ENCODE measurements at places on chromosomes 3 and 15. TPM values are rescaled to one million over a fixed set of nuclear protein-coding genes. Genes with fewer than 3 reads are reported as not detected.
A peak's percentile ranks its signal among the peaks of the same experiment; 100 is the strongest.

DNA sequence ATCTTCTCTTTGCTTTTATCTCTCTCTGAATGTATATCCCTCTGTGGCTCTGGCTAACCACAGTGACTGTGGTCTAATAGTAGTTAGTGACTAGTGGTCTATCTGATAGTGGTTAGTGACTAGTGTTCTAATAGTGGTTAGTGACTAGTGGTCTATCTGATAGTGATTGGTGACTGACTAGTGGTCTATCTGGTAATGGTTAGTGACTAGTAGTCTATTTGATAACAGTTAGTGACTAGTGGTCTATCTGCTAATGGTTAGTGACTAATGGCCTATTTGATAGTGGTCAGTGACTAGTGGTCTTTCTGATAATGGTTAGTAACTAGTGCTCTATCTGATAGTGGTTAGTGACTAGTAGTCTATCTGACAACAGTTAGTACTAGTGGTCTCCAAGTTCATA lies 110.5 kb downstream of the MDFIC2 start:
- DNase-seq, result no peak

FANCD2OS gene
- not detected for polyA plus RNA-seq

DUOXA1 gene
- not detected for polyA plus RNA-seq

DNA sequence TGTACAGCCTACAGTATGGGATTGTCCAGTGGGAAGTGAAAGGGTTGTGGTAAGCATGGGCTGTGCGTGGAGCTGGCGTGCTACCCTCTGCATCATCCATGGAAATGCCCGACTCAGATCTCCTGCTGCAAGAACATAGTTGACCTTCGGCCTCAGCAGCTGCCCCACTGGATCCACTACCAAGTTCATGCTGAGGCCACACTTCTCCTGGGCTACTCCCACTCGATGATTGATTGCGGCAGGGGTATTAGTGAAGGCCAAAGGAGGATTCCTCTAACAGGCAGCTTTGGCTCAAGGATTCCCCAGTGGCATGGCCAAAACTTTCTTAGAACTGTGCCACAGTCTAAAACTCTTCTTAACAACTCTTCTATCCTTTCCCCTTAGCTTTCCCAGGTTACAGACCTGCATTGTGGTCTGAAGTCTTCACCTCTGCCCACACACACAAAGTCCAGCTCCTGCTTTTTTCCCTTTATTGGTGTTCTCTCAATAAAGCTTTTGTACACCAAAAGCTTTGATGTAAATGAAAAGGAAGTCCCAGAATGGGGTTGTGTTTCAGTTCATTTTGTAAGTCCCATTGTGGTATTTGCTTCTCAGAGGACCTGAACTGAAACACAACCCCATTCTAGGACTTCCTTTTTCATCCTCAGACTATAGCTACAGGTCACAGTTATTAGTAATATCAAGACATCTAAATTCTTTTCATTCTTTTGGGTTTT lies 4.9 kb upstream of the TBC1D5 start:
- no peak for DNase-seq

SERINC4 gene
- 1.2 TPM for polyA plus RNA-seq

GRCh38 chr15:72749700-72750099 lies 33.9 kb downstream of the ADPGK start:
- no peak for DNase-seq

GRCh38 chr3:23084367-23084766 lies 118.8 kb upstream of the UBE2E2 start:
- DNase-seq, result no peak

GRCh38 chr15:91253605-91254004 lies 153.5 kb downstream of the SV2B start:
- DNase-seq, result no peak

DNA sequence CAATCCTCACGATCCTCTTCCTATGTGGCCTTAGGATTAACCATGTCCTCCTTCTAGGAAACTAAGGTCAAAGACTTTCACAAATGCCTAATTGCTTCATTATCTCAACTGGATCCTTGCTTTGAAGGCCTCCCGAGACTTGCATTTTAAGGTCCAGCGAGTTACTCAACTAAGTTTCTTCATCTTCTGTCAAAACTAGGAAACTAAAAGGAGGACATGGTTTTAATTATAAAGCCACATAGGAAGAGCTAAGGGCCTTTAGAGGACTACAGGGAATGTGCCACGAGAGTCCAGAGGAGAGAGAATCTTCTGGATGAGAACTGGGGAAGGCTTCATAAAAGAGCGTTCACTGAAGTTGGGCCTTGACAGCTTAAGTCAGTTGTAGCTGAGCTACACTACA lies 87.8 kb upstream of the LPP start:
- no peak for DNase-seq

DNA sequence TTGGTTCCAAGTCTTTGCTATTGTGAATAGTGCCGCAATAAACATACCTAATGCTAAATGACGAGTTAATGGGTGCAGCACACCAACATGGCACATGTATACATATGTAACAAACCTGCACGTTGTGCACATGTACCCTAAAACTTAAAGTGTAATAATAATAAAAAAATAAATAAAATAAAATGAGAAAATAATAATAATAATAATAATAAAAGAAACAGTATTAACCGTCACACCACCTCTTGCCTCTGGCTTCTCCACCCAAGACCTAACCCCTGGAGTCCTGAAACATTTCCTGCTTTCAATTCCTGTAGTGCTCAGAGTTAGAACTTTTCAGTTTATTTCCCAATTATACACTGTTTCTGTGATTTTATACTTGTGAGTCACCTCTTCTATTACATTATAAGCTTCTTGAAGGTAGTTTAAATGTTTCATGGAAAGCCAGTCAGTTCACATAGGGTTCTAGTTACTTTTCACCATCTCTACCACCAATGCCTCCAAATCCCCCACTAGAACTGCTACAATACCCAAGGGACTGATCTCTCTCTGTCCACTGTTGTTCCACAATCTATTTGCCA lies 18.4 kb upstream of the GHSR start:
- no peak for DNase-seq

DNA sequence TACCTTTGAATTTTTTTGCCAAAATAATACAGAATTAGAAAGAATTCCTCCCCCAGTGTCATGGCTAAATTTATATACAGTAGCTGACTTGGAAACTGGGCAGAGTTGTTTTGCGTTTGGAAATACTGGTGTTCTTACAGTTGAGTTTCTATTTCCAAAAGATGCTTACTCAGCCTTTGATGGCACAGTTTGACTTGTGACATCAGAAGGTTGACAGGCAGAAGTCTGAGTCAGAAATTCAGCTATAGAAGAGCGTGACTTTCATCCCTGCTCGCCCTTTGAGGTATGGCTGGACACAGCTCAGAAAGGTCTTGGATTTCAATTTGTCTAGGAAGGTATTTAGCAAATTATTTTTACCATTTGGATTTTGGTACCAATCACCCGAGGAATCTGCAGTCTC lies 175.8 kb downstream of the VGLL4 start:
- no peak for DNase-seq

- DNase-seq, result no peak
Observed at GRCh38 chr3:67640023-67640660, 14.3 kb downstream of the SUCLG2 start.

GRCh38 chr3:124928333-124929202 lies 6.0 kb downstream of the MUC13 start:
- DNase-seq, result peak; percentile 68

- DNase-seq, result no peak
Observed at GRCh38 chr3:187063286-187064121, 75.8 kb downstream of the RPL39L start.

GRCh38 chr15:69414701-69415167 lies 585 bp downstream of the KIF23 start:
- peak; percentile 38 for DNase-seq

GRCh38 chr3:134427400-134428111 lies 53.3 kb upstream of the AMOTL2 start:
- DNase-seq, result no peak

- DNase-seq, result no peak
Observed at GRCh38 chr3:132659000-132659364, 627 bp downstream of the ACAD11 start.

- no peak for DNase-seq
Observed at GRCh38 chr3:178498871-178499270, 37.4 kb upstream of the KCNMB2 start.

DNA sequence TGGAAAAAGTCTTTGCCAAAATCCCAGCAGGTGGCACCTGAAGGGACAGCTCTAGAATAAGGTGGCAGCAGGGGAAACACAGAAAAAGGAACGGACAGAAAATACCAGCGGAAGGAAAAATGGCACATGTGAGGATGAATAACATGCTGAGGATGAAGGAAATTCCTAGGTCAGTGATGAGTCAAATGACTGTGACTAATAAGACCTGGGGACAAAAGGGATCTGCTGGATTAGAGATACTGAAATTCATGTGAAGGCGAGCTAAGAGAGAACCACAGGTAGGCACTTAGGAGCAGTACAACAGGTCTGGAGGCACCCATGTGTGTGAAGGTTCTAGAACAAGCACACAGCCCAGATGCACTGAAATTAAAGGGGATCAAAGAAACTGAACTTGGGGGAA lies 482.5 kb downstream of the FOXP1 start:
- no peak for DNase-seq

GRCh38 chr3:182686033-182686886 lies 107.0 kb upstream of the ATP11B start:
- no peak for DNase-seq

DNA sequence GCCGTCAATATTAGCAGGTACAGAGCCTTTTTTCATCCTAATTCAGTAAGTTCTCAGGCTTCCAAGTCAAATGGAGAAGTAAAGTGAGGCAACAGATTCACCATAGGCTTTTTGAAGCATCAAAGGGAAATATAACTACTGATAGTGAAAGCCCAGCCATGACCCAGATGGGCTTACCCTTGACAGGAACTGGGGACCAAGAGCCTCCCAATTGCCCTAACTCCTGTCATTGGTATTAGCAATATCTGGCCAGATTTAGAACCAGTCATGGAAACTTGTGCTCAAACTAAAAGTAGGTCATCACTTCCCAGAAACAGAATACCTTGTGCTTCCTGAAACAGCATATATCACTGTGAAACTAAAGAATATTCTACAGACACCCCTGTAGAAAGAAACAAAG lies 33.0 kb downstream of the NME9 start:
- DNase-seq, result no peak

DNA sequence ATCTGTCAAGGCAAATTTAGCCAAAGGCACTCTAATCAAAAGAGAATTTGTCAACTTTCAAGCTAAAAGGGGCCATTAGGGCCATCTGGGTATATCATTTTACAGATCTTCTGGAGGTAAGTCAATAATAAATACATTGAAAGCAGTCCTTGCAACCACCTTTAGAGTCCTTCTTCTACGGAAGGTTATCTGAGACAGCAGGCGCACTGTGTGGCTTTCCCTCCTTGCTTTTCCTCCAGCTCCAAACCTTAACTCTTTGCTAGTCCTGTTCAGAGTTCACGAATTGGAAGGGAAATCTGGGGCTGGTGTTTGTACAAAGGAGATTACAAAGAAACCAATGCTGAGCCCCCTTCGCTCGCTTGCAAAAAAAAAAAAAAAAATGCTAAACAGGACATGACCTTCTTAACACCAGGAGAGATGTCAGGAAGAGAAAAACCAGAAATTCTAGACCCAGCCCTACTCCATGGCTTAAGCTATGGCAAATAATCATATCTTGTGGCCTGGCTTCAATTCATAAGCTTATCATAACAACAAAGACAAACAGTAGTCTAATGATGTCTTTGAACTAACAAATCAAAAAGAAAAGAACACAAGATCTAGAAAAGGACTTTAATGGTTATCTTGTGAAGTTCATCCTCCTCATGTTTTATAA lies 215.7 kb downstream of the STT3B start:
- no peak for DNase-seq

DNA sequence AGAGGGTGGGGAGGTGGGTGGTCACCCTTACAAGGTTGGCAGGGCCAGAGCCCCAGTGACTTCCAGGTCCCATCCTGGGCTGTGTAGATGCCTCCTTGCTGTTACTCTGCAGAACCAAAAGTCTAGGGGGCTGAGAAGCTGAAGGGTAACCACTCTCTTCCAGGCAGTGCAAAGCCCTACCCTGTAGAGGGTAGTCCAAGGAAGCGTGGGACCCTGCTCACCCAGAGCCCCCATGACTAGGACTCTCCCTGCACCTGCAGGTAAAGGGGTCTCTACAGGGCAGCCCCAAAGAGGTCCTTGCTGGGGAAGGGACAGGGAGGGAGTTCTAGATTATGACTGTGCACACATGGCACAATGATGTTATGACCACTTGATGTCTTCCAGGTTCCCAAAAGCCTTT lies 14.2 kb downstream of the GHRL start:
- DNase-seq, result no peak

DNA sequence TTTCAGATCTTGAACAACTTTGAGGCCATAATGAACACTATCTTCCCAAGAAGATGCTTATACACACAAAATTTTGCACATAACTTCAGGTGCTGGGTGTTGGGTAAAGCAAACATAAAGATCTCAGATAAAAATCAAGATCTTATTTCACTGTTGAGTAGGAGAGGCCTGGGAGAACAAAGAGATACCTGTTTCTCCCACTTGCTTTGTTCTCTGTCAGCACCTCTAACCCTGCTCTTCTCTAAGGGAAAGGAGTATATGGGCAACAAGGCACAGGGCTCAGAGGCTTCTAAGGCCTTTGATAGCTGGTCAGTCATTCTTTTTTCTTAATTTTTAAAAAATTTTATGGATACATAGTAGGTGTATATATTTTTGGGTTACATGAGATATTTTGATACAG lies 3.6 kb upstream of the GK5 start:
- DNase-seq, result no peak

- no peak for DNase-seq
Observed at GRCh38 chr15:71167445-71168165, 52.3 kb downstream of the THSD4 start.

DNA sequence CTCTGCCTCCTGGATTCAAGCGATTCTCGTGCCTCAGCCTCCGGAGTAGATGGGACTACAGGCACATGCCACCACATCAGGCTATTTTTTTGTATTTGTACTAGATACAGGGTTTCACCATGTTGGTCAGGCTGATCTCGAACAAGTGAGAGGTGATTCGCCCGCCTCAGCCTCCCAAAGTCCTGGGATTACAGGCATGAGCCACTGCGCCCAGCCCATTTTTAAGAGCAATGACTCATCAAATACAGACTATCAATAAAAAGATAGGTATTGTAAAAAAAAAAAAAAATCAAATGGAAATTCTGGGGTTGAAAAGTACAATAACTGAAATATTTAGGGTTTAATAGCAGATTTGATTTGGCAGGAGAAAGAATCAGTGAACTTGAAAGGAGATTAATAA lies 129.0 kb downstream of the TJP1 start:
- DNase-seq, result no peak

CHRFAM7A gene
- polyA plus RNA-seq, result 1.6 TPM

GPR176 gene
- polyA plus RNA-seq, result 5.5 TPM

DNA sequence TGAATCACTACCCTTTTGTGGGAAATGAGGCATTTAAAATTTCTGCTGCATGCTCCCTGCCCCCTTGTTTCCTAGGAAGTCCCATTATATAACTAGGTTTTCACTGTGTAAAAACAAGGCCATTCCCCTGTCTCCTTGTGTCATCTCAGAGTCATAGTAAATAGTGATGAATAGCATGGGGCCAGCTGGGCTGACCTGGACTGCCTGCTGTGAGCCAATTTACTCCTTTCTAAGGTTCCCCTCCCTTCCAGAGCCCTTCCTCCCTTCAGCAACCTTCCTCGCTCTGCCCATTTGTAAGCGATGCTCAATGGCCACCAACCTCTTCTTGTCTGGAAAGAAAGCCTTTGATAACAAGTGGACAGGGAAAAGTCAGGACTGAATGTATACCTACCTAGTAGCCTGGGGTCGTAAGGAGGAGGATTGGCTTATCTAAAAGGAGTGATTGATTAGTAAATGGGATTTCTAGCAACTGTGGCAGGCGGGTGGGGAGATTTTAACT lies 11.7 kb downstream of the ITGA11 start:
- no peak for DNase-seq

GRCh38 chr15:58179206-58179605 lies 41.0 kb downstream of the AQP9 start:
- no peak for DNase-seq

GRCh38 chr15:83582381-83582780 lies 71.5 kb upstream of the ADAMTSL3 start:
- no peak for DNase-seq

Measured in muscle of arm (tissue), 14 donors.